ENCODE measurements at places on chromosomes 7 and 10.
A peak's percentile ranks its signal among the peaks of the same experiment; 100 is the strongest.

DNA sequence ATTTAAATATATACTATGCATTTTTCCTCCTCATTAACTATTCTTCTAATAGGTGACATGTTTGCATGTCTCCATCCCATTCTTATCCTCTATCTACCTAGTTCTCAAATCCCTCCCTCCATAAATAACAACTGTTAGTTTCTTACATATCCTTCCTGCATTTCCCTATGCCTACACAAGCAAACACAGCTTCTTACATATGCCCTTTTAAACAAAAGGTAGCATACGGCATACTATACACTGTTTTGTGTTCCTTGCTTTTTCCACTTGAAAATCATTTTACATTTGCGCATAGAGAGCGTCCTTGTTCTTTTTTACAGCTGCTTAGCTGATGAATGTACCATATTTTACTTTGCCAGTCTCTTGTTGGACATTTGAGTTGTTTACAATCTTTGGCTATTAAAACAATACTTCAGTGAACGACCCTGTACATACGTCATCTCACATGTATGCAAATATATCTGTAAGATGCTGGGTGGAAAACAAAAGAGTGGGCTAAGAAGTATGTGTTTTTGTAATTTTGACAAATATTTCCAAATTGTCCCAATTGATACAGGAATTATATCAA lies 7.8 kb downstream of the GOT1 start:
- DNase-seq, result no peak

DNA sequence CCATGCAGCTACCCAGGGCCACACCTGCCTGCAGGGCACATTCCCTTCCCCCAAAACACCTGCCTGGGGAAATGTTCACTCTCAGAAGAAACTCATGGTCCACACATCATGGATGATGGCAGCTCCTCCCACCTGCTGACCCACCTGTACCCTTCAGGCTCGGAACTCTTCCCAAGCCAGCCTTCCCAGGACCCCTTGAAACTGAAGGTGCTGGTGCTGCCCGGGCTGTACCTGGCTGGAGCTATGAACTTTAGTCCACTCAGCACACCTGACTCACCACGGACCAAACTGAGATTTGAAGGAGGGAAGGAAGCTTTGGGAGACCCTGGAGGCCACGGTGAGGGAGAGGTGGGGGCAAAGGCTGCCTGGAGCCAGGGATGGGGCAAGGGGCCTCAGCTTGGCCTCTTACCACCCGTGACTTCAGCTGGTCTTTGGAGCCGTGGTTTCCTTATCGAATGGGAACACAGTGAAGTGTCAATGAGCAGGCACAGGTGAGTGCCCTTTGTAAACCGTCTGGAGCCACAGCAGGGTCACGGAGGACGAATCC lies 30.1 kb upstream of the INPP5A start:
- no peak for DNase-seq

DNA sequence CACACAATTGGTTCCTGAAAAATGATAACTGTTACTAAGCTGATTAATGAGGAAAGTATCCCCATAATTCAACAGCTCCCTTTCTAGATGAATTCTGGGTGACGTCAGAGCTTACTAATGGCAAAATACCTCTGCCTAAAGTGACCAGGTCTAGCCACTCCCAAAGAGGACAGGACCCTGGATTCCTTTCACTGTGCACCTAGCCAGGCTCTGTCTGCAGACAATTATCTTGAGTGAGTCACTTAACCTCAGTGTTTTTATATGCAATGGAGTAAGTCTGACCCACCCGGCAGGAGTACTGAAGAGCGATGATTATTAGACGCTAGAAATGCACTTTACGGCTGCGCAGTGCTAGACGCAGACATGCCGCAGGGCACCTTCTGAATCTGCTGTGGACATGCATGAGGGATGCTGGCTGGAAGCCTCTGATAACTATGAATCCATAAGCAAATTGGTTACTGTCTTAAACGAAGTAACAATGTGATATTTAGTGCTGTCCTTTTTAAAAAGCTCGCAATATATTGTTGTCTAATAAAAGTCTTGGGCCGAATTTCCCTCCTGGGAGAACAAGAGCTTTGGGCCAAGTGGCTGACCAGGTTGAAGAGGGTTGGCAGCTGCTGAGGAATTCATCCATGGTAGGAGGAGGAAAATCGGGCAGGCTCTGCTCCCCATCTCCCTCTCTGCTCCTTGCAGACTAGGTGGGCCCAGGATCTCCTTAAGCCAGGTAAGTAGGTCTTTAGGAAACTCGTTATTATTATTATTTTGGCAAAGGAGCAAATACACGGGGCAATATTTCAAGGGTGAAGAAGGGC lies 4.6 kb upstream of the INPP5A start:
- no peak for DNase-seq

DNA sequence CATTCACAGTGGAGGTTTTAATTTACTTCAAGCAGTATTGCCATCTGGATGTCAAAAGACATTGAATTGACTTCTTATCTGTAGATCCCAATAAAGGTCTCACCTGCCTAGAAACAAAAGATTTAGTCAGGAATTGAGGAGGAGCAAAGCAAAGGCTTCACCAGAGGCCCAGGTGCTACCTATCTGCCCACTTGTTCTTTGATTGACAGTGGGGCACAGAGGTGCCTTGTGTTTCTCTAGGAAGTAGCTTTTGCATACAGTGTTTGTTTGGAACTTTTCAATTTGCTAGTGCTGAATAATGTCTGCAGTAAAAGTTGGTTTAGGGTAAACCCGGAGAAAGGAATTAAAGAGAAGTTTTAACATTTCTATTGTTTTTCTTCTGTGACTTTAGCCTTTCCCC lies 40.4 kb downstream of the AUTS2 start:
- DNase-seq, result no peak

- DNase-seq, result no peak
These were observed 485.8 kb downstream of the PLXNA4 start for GRCh38 chr7:132090444-132090843.

- no peak for DNase-seq
These were observed 48.0 kb upstream of the SP8 start for GRCh38 chr7:20834656-20835055.

DNA sequence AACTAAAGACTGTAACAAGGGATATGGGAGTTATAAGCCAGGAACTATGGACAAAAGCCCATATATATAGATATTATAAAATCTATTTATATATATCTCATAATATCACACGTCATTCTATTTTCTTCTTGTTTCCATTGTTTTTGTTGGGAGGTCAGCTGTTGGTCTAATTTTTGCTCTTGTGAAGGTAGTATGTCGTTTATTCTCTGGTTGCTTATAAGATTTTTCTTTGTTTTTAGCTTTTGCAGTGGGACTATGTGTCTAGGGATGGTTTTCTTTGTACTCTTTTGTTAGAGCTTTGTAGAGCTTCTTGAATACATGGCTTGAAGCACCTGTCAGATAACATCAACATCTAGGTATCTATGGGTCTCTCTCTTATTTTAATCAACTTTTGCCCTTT lies 14.0 kb downstream of the ARL4A start:
- no peak for DNase-seq

- DNase-seq, result no peak
These were observed 349.9 kb downstream of the RPS24 start for GRCh38 chr10:78383378-78384048.

DNA sequence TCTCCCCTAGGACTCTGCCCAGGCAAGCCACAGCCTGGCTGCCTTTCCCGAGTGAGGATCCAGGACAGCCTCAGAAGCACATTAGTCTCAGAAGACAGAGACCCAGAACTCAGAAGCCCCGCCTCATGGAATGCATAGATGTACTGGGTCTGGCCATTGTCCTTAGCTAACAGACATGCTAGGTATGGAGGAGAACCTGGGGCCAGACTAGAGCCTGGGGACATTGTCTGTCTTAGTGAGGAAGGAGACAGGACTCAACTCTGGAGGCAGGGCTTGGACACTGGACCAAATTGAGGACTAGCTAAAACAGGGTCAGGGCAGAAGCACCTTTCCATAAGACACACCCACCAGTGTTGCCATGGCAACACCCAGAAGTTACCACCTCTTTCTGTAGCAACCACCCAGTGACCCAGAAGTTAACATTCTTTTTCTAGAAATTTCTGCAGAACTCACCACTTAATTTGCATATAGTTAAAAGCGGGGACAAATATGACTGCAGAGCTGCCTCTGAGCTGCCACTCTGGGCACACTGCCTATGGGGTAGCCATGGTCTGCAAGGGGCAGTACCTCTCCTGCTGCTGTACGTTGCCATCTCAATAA lies 27.5 kb downstream of the TLX1 start:
- no peak for DNase-seq

- no peak for DNase-seq
These were observed 164.7 kb downstream of the ZMYND11 start for GRCh38 chr10:299969-300368.

GRCh38 chr7:73698410-73698809 lies 15.0 kb downstream of the BUD23 start:
- DNase-seq, result no peak

DNA sequence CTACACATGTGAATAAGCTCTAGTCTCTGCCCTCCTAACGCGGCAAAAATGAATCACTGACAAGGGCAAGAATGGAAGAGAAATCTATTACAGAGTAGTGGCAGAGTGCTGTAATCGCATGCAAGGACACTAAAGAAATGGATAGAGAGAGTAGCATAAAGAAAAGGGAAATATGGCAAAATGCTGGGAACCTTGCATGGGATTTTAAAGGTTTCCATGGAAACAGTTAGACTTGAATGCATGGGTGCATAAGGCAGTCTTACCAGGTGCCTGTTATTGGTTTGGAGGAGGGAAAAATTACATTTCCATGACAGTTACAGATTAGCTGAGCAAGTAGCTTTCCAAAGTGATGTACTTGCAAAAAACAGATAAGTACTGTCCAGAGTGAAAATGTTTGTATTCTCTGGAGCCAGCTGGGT lies 233.4 kb downstream of the PTN start:
- no peak for DNase-seq

DNA sequence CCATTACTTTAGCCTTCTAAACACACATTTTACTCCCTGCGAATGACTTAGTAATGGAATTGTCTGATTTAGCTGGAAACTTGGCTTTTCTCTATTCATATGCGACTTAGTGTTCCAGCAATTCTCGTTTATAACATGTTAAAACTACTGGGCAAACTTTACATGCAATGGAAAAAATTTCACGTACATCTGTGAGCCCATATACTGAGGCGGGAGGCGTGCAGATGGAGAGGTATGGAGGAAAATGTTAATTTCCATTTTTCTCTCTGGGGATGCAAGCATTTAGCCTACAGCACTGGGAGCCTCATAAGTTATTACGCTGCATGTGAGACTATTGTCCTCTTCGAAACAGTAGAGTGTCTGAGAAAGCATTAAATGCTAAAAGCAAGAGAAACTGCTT lies 591.5 kb upstream of the ANKRD30A start:
- no peak for DNase-seq

DNA sequence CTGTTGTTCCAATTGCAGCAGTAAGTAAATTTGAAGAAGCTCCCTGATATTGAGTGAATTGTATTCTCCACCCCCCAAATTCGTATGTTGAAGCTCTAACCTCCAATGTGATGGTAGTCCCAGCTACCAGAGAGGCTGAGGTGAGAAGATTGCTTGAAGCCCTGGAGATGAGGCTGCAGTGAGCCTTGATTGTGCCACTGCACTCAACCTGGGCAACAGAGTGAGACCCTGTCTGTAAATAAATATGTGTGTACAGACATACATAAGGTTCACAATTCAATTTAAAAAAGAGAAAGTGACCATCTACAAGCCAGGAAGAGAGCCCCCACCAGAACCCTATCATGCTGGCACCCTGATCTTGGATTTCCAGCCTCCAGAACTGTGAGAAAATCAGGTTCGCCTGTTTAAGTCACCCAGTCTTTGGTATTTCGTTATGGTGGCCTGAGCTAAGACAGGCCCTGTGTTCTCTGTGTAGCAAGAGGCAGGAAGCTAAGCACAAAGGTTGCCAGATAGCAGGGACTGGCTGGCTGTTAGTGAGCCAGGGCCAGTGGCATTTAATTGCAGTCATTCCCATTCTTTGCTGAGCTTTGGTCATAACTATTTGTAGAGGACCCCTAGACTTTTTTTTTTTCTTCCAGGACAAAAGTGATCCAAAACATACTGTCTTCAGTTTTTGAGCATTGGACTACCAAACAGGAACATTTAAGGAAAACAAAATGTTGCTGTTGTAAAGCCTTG lies 45.6 kb downstream of the AUTS2 start:
- no peak for DNase-seq

- DNase-seq, result no peak
These were observed 18.8 kb downstream of the FRMPD2 start for GRCh38 chr10:48255722-48256121.

GRCh38 chr10:32433542-32433941 lies 12.4 kb upstream of the CCDC7 start:
- no peak for DNase-seq

DNA sequence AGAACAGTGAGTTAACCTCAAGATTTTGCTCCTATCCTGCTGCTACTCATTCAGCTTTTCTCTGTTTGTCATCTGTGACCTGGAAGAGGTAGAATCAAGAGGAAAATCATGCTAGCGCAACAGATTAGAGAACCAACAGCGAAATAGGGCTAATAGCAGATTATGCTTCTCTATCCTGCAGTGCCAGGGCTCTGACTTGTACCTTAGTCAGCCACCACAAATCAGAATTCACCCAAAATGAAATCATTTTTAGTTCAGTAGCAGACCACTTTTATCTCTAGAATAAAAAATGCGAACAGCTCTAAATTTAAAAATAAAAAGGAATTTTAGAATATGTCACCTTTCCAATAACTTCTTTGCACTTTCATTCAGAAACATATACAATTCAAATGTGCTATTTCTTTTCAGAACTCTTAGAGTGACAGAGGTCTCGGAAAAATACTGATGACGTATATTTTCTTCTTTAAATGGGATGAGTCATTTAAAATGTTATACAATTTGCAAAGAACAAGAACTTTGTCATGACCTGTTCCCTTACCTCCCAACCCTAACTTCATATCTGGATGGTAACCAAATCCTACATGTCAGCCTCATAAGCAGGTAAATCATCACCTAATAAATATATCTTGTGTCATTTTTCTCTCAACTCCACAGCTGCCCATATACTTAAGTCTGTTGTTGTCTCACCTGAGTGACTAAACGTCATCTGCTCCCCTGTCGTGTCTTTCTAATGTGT lies 896.4 kb downstream of the PCDH15 start:
- no peak for DNase-seq

DNA sequence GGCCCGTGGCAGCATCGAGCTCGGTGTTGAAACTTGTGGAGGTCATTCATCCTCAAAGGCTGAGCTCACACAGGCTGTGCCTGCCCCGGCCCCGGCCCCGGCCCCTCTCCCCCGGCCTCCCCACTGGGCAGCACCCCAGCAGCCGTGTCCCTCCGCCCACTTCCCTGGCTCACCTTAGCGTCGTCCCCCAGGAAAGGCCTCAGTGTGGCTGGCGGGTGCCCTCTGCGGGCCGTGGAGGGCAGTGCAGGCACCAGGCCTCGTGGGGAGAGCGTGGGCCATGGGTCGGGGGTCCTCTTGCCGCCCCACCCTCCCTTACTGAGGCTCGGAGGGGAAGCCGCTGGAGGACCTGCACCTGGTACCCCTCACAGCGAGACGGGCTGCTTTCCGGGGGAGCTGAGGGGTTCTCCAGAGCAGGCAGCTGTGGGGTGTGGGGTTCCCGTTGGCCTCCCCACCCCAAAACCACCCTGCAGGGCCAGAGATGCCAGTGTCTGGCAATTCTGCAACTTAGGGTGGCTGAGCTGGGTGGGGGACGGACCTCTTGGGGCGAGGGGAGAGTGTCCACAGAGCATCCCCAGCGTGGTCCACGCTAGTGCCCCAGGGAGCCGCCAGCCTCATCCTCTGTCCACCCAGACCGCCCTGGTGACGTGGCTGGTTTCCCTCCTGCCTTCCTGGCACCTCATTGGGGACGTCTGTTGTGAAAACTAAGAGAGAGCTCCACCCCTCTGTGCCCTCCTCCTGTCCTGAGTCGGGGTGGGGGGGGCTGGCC lies 44.2 kb upstream of the DPYSL4 start:
- DNase-seq, result peak; percentile 47

- DNase-seq, result no peak
These were observed 301.1 kb upstream of the LYZL1 start for GRCh38 chr10:28987555-28988320.
